ENCODE measurements at places on chromosomes 13 and 19. TPM values are rescaled to one million over a fixed set of nuclear protein-coding genes. Genes with fewer than 3 reads are reported as not detected.

The SIGLEC12 gene
- not detected for total RNA-seq

The MTUS2 gene
- total RNA-seq: 0.18 TPM

The MBNL2 gene
- 126 TPM for total RNA-seq

The EPN1 gene
- 172 TPM for total RNA-seq

The ANGPTL8 gene
- not detected for total RNA-seq

The ZNF98 gene
- not detected for total RNA-seq

The SLC27A1 gene
- 17.8 TPM for total RNA-seq

The KLK6 gene
- not detected for total RNA-seq

The ATP4B gene
- not detected for total RNA-seq

The SCEL gene
- not detected for total RNA-seq

The KIRREL2 gene
- 0.05 TPM for total RNA-seq

The ACP7 gene
- total RNA-seq: under 0.01 TPM

The FXYD1 gene
- not detected for total RNA-seq

The TRPM4 gene
- total RNA-seq: 13.4 TPM

The EBI3 gene
- total RNA-seq: 0.28 TPM

The CDC42EP5 gene
- 7.8 TPM for total RNA-seq

The ZNF681 gene
- total RNA-seq: 0.60 TPM

The TTYH1 gene
- not detected for total RNA-seq

The ZNF177 gene
- 2.1 TPM for total RNA-seq

The C19orf85 gene
- total RNA-seq: not detected

The SIGLEC8 gene
- total RNA-seq: not detected

The ZNF208 gene
- total RNA-seq: not detected

The ZNF30 gene
- total RNA-seq: 3.9 TPM

The SPC24 gene
- 16.1 TPM for total RNA-seq

The LCP1 gene
- 8.9 TPM for total RNA-seq

The ZNF699 gene
- 19.0 TPM for total RNA-seq

The CYP4F3 gene
- not detected for total RNA-seq

The TEX26 gene
- not detected for total RNA-seq

The CALR3 gene
- 0.09 TPM for total RNA-seq

The ABHD8 gene
- 11.6 TPM for total RNA-seq

The PINLYP gene
- 0.30 TPM for total RNA-seq

The SOX1 gene
- not detected for total RNA-seq

Measured in smooth muscle cell of the umbilical artery (primary cell).